ENCODE measurements at places on chromosomes 11 and 22.

DNA sequence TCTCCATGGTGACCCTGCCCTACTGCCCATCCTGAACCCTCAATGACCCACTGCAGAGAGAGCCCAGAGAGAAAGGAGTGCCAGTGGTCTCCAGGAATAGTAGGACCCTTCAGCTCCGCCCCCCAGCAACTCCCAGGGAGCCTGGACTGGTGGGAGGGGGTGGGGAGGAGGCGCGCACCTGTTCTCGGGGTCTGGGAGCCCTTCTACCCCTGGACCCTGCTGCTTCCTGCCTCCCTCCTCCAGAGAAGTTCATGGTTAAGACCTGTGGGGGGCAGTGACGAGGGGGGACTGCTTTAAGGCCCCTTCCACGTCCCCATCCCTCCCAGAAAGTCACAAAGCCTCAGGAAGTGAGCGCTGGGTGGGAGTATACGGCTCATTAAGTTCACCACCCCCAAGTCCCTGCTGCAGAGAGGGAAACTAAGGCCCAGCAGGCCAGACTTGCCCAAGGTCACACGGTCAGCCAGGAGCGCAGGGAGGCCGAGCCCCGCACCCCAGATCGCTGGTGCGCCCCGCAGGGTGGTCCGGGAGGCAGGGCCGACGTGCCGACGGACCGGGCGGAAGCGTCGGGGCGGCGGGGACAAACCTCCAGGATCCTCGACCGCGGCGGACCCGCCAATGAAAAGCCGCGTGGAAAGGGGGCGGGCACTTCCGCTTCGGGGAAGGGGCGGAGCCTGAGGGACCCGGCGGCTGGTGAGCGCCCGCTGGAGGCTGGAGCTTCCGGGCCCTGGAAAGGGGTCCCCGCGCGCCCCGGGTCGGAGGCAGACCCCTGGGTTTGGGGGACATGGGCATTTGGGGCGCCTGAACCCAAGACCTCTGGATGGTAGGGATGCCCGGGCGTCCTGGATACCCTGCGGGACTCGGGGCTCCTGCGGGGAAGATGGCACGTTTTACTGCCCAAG is at the start of the genes NUDT22 and TRPT1:
Gene NUDT22, plus strand, starts transcription at position 667 of the 899 bp plus-strand sequence. CDS start 379 bp downstream, outside the sequence.
Gene TRPT1, minus strand, starts transcription at position 579 of the 899 bp plus-strand sequence. Its CDS starts 326 bp downstream, at position 253.
- peak; percentile 85 for DNase-seq

- no peak for DNase-seq
Observed at GRCh38 chr22:19877626-19878339, 23.1 kb upstream of the GNB1L start.

DNA sequence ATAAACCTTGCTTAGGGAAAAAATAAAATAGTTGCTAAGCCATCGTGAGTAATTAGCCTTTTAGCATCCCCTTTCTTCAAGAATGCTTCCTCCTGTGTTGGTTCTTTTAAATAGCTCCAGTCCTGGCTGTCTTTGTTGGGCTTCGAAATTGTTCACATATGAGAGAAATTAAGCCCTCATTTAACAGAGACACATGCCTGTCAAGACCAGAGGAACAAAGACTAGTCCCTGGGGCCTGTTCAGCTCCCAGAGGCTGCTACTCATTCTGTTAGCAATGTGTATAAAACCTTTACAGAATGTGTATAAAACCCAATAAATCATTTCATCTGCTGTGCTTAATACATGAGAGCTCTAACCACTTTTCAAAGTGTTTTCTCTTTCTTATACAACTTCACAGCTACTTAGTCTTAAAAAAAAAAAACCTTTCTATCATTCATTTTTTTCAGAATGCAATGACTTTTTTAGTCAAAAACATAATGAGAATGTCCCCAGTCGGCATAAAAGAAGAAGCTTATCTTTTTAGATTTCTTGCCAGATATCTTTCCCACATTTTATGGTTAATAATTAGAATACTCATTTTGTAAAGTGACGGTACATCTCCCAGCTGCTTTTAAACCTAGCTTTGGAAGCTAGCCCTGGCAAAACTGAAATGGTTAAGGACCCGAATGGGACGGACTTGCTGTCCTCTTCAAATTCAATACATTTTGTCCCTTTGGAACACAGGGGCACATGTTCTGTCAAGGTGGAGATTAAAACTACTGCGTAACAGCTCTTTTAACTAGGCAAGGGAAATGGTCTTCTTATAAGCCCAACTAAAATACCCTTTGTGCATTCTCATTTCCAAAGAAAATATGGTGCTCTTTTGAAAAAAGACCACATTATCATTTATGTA is 186.1 kb downstream of the SOX6 start:
- no peak for DNase-seq

DNA sequence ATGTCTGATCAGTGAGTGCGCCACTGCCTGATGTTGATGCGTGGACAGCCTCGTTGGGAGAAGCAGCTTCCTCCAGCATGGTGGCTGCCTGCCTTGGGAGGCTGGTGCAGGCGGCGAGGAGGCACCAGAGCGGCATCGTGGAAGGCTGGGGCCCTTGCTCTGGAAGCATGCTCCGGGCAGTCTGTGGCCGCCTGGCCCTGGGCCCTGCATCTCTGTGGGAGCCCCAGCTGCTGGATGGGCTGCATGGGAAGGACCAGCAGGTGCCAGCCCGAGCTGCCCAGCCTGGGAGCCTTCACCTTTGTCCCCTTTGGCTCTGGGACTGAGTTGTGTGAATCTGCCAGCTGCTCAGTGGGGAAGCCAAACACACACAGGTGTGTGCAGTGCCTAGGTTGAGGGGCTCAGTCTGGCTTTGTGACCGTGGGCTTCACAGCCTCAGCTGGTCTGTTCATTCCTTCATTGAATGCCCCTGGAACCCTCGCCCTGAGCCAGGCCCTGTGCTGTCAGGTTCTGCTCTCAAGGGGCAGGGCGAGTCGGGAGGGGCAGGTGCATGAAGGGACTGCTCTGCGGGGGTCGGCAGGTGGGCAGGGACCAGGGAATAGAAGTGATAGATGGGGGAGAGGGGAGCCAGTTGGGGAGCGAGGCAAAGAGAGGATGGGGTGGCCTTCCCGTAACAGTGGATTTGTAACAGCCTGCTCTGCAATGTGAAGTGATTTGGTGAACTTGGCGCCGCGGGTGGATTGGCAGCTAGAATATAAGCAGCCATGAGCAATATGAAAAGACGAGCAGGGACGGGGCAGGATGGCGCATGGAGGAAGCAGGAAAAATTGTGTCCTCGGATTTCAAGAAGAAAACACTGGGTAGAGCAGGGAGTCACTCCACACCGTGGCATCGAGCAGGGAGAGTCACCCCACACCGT is 354.2 kb downstream of the TBC1D22A start:
- DNase-seq, result no peak

DNA sequence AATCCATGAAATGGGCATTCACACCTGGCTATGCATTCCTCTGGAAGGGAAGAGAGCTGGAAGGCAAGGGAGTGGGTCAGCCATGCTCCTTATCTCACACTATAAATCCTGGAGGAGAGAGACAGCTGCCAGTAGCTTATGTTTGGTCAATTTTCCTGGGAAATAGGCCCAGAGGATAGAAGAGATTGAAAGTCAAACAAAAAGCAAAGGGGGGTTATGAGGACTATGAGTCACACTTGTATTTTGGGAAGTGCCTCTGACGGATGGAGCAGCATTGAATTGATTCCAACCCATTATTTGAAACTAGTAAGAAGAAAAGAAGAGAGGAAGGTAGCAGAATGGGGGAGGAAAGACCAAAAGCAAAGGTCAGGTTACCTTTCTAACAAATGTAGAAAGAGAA is 25.0 kb downstream of the SNX19 start:
- no peak for DNase-seq

- peak; percentile 67 for DNase-seq
Observed at GRCh38 chr11:43983221-43983810, 40.9 kb downstream of the C11orf96 start.

GRCh38 chr11:111539426-111540113 is 950 bp upstream of the LAYN start:
- peak; percentile 16 for DNase-seq

DNA sequence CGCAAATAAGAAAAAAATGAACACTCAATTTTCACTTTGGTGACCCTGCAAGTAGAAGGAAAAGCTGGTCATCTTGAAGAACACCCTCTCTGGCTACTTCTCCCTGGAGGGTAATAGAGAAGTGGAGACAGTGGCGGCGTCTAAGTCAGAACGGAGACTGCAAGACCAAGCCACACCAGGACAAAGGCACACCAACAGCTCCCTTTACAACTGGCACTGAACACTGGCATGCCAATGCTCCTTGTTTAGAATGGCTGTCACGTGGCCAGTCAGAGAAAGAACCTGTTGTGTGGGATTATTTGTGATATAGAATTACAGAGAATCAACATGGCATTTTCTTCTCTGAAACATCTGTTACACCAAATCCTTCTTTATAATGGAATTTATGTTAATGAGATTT is 61.3 kb upstream of the YPEL1 start:
- no peak for DNase-seq

GRCh38 chr11:72552399-72552910 is 118.1 kb upstream of the CLPB start:
- no peak for DNase-seq

- DNase-seq, result no peak
Observed at GRCh38 chr11:49208006-49208721, at the start of gene FOLH1. Gene FOLH1 (minus strand): TSS chr11:49208602. CDS start chr11:49208409, 193 bp downstream.

DNA sequence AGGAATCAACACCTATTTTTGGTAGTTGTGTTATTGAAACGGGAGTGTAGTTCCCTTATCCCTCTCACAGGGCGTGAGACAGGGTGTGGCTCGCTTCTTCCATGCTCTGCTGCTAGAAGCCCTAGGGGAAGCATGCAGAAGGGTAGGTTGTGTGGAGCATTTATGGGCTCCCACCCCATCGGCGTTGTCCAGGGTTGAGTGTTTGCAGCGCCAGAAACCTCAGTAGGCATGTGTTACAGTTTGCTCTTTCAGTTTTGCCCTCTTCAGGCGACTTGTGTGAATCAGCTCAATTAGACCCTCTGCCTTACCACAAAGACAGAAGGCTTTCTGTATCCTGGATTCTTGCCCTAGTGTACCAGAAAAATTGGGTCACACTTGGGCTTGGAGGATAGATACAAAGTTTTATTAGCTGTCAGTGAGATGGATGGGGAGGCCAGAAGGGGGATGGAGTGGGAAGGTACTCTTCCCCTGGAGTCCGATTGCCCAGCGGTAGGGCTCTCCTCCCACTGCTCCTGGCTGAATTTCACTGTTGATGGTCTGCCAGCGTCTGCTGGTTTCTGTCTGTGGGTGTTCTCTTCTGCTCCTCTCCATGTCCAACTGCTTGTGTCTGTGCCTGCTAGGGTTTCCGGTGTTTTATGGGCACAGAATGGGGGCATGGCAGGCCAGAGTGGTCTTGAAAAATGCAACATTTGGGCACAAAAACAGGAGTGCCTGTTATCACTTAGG is 358.3 kb upstream of the CTSC start:
- no peak for DNase-seq

DNA sequence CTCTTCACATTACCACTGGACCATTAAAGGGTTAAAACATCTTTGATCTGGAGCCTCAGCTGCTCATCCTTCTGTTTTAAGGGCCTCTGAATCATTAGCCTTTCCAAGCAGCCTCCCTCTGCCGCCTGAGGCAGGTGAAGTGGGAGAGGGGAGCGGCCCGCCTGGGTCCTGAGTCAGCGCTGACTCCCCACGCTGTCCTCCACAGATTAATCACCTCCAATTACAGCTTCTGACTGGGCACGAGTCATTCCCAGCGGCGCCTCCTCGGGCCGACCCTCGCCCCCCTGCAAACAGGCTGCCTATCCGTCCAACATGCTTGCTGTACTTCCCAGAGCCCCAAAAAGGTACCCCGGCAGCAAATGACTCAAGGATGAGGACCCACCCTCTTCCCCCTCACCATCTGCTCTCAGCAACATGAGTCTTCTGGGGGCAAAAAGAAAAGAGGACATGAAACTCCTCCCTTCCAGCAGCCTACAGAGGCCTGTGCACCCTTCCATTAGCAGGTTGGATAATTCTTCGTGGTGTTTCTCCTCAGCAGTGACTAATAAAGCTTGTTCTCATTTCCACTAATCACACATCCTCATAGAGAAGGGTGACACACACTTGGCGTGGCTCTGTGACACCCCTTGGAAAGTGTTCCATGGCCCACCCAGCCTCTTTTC is 44.3 kb upstream of the JAM3 start:
- DNase-seq, result no peak

- DNase-seq, result no peak
Observed at GRCh38 chr11:73480677-73481076, 104.5 kb downstream of the RELT start.

GRCh38 chr11:33804471-33804870 is 30.2 kb upstream of the FBXO3 start:
- no peak for DNase-seq

GRCh38 chr11:57071829-57072228 is 83.1 kb downstream of the OR5AK2 start:
- DNase-seq, result no peak

DNA sequence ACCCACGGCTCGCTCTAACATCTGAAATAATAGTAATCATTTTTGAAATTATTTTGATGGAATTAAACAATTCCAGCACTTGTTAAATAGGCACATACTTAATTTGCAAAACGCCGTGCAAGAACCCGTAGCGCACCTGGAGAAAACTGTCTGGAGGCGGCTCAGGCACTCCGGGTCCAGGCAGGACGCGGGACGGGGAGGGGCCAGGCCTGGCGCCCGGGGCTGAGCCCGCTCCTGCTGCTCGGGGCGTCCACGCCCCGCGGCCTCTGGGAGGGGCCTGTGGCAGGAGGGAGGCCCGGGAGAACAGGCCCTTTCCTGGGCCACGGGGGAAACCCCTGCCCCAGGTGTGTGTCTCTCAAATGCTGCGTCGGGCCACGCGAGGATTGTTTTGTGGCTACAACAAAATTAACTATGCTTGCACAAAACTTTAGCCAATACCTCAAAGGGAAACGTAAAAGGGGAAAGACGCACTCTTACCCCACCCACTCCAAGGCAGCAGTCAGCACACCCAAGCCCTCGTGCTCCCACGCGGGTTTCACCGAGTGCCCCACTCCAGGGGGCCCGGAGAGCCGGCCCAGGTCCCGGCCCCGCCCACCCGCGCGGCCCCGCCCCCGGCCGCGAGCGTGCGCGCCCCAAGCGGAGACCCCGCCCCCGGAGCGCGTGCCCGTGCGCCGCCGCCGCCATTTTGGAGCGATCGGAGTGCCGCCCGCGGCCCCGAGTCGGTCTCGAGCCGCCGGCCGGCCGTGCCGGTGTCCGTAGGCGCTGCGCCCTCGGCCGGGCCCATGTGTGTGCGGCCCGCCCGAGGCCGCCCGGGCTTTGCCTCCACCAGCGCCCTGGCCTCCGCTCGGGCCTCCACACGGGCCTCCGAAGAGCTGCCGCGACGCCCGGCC is at the start of gene PPP6R2:
Gene PPP6R2, plus strand, starts transcription at position 677 of the 890 bp plus-strand sequence. CDS start 50,582 bp downstream, outside the sequence.
- DNase-seq, result peak; percentile 68

- DNase-seq, result no peak
Observed at GRCh38 chr22:30297276-30297990, 8.1 kb upstream of the CASTOR1 start.
